ENCODE measurements at places on chromosomes 3 and 15.
A peak's percentile ranks its signal among the peaks of the same experiment; 100 is the strongest.

- no peak for DNase-seq
Observed at GRCh38 chr15:48500595-48500994, 144.9 kb downstream of the FBN1 start.

DNA sequence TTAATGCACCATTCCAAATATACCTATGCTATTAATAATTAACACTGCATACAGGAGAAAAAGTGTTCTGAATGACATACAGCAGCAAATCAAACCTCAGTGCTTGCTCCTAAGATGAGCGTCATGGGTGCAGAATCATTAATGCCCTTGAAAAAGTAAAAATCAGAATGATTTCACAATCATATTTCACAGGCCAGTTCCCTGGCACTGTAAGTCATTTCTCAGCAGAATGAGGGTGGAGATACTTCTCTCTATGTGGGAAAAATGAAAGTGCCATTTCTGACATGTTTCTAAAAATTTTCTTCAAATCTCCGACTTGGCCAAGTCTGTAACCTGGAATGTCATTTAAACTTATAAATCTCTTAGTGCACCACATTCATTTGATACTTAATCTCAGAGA lies 549.8 kb upstream of the AGTR1 start:
- no peak for DNase-seq

DNA sequence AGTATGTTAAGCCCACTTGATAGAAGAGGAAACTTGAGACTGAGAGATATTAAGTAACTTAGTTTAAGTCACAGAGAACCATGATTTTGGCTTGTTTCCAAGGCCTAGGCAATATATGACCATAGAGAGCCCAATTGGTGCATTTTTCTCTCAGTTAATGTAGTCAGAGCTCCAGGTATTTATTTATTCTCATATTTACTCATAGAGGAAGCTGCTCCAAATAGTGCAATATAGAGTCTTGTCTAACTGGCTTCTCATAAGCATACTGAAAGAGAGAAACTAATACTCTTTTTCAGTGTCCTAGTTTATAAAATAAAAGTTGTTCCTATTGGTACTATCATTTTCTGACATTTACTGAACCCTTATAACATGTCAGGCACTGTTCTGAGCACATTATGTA lies 15.2 kb downstream of the TRNT1 start:
- no peak for DNase-seq

GRCh38 chr3:11953350-11953749 lies 50.8 kb upstream of the SYN2 start:
- DNase-seq = no peak

GRCh38 chr3:29447946-29448627 lies 167.2 kb downstream of the RBMS3 start:
- no peak for DNase-seq

DNA sequence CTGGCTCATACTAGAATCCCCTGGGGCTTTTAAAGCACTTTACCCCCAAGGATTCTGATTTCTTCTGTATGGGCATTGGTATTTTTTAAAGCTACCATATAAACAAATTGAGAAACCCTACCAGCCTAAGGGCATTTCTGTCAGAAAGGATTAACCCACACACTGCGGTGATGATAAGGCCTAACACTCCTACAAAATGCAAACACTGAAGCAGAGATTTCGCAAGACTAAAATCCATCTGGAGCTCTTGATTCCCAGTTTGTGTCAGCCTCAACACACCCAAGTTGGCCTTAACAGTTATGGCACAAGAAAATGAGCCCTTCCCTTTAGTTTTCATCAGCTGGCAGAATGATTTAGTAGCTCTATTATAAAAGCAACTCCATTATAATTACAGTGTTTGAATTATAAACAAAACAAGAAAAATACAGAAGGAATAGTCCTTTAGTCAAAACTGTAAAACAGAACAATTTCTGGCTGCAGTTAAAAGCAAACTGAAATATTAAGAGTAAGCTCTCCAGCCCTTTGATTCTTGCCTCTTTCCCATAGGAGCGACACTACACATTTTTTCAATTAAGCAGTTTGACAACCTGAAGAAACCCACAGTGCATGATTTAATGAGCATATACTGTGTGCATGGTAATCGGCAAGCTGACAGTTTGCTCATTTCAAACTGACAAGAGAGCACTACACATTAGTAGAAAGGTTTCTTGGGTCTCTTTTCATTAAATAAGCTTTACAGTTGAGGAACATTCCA lies 441.2 kb downstream of the FHIT start:
- DNase-seq = no peak

- DNase-seq = no peak
Observed at GRCh38 chr15:81146466-81146865, 12.4 kb downstream of the CFAP161 start.

GRCh38 chr3:179073816-179074215 lies 2.2 kb upstream of the ZMAT3 start:
- DNase-seq = no peak

DNA sequence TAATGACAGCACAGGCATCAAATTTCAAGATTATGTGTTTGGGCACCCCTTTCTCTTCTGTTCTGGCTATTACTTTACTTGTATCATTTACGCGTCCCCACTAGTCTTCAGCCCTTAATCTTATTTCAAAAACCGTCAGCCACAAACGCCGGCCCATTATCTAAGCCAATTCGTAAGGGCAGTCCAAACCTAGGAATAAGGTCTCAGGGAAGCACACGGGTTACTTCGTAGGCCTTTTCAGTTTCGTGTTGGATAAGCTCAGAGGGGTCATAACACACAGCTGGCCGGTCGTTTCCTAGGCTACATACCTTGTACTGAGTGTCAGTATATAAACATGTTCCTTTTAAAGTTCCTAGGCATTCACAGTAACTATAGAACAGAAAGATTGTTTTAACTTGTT lies 5.1 kb upstream of the DNAAF4 start:
- DNase-seq = no peak

DNA sequence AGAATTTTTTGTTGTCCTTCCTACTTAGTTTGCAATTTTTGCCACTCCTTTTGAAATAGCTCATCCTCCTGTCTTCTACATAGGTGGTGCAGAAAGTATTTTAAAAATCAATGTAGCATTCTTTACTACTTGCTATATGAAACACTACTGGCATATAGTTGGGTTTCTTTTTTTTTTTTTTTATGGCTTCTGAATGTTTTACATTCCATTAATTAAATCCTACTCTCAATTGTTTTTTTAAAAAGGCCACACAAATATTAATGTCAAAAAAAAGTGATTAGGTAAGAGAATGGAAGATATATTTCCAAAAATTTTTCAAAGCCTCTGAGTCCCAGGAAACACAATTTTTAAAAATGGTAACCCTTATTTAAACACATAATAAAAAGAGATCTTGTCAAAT lies 262.6 kb downstream of the MAGI1 start:
- no peak for DNase-seq

DNA sequence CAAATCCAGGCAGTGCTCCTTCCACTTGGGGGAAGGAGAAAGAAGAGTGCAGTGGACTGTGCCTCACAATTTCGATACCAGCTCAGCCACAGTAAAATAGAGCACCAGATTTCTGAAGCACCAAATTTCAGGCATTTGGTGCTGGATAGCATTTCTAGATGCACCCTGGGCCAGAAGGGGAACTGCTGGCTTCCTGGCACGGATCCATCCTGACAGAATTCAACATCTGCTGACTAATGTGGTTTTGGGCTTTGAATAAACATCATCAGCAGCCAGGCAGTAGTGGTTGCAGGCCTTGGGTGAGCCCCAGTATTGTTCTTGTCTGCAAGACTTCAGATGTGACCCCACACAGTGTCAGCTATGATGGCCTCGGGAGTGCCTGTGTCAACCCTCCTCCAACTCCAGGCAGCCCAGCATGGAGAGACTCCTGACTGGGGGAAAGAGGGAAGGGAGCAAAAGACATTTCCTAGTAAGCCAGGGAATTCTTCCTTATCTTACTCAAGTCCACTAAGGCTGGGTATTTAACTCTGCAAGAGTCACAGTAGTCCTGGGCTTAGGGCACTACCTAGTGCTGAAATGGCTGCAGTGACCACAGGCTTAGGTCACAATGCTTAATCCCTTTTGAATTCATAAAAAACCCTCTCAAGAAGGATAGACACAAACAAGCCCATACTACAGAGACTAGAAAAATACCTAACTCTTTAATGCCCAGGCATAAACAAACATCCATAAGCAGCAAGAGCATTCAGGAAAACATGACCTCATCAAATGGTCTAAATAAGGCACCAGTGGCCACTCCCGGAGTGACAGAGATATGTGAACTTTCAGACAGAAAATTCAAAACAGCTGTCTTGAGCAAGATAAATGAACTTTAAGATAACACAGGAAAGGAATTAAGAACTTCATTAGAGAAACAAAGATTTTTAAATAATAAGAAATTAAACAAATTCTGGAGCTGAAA lies 74.7 kb downstream of the SPATA16 start:
- DNase-seq = no peak

- DNase-seq = no peak
Observed at GRCh38 chr3:13191016-13191415, 117.8 kb upstream of the IQSEC1 start.

DNA sequence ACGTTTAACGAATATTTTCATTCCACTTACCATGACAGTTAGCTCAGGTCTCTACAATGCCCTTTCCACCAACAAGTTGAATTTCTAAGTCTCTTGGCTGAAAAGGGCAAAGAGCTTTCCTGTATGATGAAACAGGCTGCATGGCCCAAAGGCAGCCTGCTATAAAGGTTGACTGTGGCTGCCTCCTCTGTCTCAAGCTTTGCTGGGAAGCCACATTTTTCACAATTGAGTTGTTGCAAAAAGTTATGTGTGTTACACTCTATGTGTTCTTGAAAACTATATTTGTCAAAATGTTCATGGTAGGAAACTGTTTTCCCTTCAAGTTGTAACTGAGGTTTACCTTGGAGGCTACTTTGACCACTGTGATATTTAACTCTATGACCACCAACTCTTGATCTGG lies 49.5 kb downstream of the DZIP1L start:
- no peak for DNase-seq

- DNase-seq = no peak
Observed at GRCh38 chr3:64294771-64295170, 69.5 kb upstream of the PRICKLE2 start.

GRCh38 chr3:128488991-128489673 lies 3.9 kb downstream of the GATA2 start:
- peak; percentile 44 for DNase-seq

DNA sequence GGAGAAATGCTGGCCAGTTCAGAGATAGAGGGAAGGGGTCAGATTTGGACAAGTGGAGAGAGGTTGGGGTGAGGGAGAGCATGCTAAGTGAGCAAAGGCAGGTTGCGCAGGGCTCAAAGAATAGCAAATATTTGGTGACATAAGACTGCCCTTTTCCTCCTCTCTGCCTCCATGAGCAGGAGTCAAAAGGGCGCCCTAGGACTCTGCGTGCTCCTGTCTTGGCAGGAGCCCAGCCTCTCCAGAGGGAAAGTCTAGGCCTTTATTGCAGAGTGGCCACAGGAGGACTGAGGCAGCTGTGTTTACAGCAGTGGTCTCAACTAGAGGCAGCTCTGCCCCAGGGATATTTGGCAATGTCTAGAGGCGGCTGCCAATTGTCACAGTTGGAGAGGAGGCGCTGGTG lies 165.6 kb downstream of the FAM43A start:
- no peak for DNase-seq

DNA sequence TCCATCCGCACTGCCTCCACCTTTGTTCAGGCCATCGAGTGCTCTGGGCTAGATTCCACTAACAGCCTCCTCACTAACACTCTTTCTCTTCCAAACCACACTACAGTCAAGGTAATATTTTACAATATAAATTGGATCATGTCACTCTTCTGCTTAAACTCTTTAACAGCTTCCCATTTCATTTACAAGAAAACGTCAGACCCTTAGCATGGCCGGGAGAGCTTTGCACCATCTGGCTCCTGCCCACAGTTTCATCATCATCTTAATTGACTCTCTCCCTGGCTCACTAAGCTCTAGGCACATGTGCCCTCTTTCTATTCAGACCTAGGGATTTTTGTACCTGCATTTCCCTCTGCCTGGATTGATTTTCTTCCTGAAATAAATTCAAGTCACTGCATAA lies 354.7 kb downstream of the FGF12 start:
- DNase-seq = no peak

DNA sequence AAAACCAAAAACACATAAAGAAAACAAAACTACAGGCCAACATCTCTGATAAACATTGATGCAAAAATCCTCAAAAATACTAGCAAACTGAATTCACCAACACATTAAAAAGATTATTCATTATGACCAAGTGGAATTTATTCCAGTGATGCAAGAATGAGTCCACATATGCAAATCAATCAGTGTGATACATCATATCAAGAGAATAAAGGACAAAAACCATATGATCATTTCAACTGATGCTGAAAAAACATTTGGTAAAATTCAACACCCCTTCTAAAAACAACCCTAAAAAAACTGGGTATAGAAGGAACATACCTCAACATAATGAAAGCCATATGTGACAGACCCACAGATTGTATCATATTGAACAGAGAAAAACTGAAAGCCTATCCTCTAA lies 265.6 kb upstream of the DCBLD2 start:
- DNase-seq = no peak

GRCh38 chr3:1723726-1724125 lies 374.9 kb upstream of the CNTN4 start:
- no peak for DNase-seq

- DNase-seq = no peak
Observed at GRCh38 chr3:195165790-195166189, 105.2 kb downstream of the XXYLT1 start.

GRCh38 chr3:85432081-85432480 lies 473.3 kb downstream of the CADM2 start:
- DNase-seq = no peak

DNA sequence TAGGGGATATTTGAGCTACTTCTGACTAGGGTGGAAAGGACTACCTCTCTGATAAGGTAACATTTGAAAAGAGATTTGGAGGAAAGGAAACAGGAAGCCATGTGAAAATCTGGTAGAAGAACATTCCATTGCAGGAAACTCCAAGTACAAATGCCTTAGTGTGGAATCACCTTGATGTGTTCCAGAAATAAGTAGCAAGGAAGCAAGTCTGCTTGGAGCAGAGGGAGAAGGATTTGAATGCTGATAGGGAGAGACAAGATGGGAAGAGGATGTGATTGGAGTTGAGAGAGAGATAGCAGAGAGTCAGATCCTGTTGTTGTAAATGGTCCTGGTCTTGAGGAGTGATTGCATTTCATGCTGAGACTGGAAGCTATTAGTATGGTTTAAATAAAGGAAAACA lies 335.1 kb upstream of the DCBLD2 start:
- no peak for DNase-seq

- no peak for DNase-seq
Observed at GRCh38 chr3:52345521-52346109, 29.5 kb downstream of the DNAH1 start.

- no peak for DNase-seq
Observed at GRCh38 chr3:115448851-115449250, 174.5 kb upstream of the GAP43 start.

- no peak for DNase-seq
Observed at GRCh38 chr3:139309880-139310279, 33.9 kb upstream of the MRPS22 start.

GRCh38 chr3:29527246-29527645 lies 246.4 kb downstream of the RBMS3 start:
- DNase-seq = no peak

DNA sequence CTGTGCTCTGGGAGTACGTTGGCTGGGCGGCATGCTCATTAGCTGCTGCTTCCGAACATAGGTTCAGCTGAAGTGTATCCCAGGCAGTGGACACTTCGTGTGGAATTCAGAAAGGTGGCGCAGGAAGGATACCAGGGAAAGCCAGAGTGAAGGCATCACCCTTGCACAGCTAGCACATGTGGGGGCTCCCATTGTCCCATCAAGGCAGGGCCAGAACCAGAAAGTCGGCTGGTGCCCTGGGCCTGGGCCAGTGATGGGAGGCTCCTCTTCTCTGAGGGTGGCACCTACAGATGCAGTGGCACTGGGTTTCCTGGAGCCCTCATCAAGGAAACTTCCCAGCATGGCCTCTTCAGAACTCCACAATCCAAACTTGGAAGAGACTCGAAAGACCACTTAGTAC lies 56.6 kb downstream of the PGPEP1L start:
- no peak for DNase-seq
